ENCODE measurements at places on chromosomes 4 and X. TPM values are rescaled to one million over a fixed set of nuclear protein-coding genes. Genes with fewer than 3 reads are reported as not detected.

- no peak for DNase-seq
These were observed 30.2 kb upstream of the GNPDA2 start for GRCh38 chr4:44756559-44756958.

DNA sequence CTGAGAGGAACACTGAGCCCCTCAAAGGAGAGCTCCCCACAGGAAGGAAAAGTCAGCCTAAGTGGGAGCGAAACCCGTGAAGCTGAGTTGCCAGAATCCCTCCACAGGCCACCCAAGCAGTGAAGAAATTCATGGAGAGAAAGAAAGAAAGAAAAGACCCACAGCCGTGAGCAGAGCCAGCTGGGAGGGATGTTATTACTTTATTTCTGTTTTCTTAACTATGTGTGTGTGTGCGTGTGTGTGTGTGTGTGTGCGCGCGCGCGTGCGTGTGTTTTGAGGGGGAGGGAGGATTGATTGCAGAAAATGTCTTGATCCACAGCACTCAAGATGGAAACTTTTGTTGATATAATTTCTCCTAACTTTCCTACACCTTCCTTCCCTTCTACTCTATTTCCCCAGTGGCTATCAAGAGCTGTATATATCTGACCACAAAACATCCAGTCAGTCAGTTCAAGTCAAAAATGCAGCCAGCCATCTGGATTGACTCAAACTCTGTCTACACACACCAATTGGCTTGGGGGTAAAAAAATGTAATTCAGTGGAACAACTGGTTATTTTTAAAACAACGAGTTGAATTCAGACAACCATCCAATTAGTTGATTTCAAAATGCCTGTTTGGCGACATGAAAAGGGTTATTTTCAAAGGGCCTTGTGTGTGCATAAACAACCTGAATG is 13.8 kb upstream of the GPC3 start:
- DNase-seq: no peak

PRRG1 gene
- 15.6 TPM for total RNA-seq

GRCh38 chr4:14877246-14878225 is 124.7 kb upstream of the CPEB2 start:
- no peak for DNase-seq

GRCh38 chr4:94441838-94442237 is 9.9 kb upstream of the PDLIM5 start:
- DNase-seq: no peak

GRCh38 chr4:71216316-71216959 is 122.4 kb upstream of the SLC4A4 start:
- no peak for DNase-seq

SLC2A9 gene
- 10.4 TPM for total RNA-seq

- DNase-seq: no peak
These were observed 5.1 kb upstream of the MYOZ2 start for GRCh38 chr4:119130365-119131065.

DNA sequence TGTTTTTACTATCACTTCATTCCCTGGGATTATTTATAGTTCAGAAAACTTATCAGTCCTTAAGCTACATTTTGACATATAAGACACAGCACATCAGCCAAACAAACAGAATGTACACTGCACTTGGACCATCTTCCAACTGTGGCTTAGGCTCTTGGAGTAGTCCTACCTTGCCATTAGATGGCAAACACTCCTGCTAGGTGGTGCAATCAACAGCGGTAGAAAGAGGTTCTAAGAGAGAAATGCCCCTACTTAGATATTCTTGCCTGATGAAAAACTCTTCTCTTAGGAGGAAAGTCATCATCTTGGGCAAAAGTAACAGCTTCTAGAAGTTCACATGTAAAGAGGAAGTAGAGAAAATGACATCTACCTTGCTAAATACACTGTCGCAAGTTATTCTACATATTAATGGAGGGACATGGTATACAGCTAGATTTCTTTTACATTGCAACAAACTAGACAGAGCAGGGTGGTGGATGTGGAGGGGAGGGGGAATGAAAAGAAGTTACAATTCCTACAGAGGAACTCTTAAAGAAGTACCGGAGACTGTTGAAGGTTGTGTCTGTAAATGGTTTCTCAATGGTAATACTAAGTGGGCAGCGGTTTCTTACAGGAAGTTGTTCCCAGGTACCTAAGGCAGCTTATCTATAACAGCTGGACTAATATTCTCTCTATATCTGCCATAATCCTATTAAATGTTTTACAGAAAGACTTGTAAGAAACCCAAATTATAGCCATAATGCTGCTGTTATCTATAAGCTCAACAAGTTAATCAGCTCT is 8.1 kb upstream of the STPG2 start:
- no peak for DNase-seq

GRCh38 chrX:70432936-70433847 is 10.1 kb downstream of the GDPD2 start:
- DNase-seq: no peak

PCDH18 gene
- total RNA-seq: 227 TPM

DNA sequence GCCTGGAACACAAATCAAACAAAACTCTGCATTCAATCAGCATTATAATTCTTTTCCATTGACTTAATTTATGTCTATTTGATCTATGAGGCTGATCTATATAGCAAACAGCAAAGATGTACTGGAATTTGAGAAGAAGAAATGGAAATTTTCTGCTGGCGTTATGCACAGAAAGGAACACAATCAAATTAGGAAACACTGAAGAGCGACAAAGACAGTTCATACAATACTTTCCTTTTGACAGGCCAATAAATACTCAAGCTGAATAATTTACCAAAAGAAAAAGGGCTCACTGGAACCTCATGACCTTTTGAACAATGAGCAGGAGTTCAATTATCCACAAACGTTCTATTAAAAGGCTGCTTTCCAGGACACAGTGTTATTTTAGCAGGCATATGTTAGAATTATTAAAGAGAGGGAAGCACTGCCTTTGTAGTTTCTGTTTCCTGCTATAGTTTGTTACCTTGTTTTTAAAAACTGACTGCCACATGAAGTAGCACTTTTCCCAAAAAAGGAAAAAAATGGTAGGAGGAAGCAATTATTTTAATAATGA is 8.1 kb downstream of the PDHA2 start:
- DNase-seq: no peak

GRCh38 chrX:130482871-130483270 is 81.1 kb downstream of the RBMX2 start:
- no peak for DNase-seq

DNA sequence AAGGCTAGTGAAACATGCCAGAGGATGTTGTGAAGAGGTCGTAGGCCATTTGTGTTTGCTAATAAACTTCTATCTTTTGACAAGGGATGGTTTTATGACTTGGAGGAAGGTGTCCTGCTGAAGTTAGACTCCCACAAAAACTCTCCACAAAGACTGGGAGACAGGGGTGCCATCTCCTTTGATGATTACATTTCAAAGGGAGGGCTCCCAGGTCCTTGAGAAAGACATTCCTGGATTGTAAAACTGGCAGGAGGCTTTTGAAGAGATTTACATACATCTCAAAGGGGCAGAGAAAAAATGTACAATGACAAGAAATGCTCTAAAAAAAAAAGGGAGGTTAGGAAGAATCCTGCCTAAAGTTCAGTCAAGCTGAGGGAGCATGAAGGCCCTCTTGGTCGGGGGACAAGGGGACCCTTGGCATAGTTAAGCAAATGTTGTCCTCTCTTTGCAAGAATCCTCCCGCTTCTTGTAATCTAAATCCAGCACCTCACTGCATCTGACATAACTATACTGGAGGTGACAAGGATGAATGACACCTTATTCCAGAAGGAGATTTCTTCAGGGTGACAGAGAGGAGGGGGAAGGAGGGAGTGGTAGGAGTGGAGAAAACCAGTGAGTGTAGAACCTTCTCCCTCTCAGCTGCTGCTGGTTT is 41.1 kb upstream of the MGST2 start:
- no peak for DNase-seq

CXCR3 gene
- total RNA-seq: not detected

RAB41 gene
- total RNA-seq: not detected

- no peak for DNase-seq
These were observed 763.6 kb upstream of the AGA start for GRCh38 chr4:178205826-178206225.

PPARGC1A gene
- 6.2 TPM for total RNA-seq

BCOR gene
- 26.5 TPM for total RNA-seq

DNA sequence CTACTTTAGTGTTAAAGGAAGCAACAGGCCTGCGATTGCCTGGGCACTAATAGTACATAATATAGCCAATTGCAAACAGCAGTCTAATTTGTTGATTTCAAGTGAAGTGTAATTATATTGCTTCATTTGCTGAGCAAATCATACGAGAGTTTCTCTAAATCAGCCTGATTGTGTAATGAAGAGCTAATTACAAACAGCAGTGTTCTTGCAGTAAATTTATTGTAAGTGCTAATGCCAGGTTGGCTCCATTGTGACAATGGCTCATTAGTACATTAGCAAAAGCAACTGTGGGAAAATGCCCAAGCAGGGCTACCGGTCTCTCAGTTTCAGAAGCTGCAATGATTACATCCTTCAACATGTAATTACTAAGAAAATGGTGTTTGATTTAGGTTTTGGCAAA is 591.5 kb downstream of the GALNTL6 start:
- DNase-seq: no peak

- DNase-seq: no peak
These were observed 738.3 kb upstream of the FRG1 start for GRCh38 chr4:189202182-189202868.

DNA sequence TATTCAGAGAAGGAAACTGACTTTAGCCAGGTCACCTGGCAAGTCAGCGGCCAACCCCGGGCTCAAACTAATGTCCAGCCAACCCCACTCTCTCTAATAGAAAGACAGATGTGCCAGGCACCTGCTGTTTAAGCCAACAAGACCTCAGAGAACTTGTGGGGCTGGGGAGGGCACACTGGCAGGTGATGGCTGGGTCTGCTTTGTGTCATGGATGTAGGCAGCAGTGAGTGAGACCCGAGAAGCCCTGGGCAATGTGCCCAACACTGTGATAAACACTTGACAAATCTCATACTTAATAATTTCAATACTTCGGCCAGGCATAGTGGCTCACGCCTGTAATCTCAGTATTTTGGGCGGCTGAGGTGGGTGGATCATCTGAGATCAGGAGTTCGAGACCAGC is 9.0 kb upstream of the CD99L2 start:
- DNase-seq: no peak

DNA sequence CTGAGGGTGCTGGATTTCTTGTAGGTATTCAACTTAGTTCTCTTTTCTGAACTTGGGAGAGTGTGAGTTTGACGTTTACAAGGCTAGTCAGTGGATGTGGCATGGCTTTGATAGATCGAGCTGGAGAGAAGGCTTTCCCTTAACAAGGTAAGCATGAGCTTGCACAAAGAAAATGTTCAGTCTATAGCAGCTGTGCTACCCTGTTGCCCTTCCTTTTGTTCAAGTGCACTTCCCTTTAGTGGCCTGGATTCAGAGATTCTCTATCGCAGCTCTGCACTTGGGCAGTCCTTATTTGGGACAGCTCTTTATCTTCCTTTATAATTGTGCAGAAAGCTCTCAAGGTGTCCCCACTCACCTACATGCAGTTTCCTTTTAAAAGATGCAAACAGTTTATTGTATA is 198.0 kb downstream of the ARHGAP24 start:
- no peak for DNase-seq

GABRG1 gene
- 0.11 TPM for total RNA-seq

DNA sequence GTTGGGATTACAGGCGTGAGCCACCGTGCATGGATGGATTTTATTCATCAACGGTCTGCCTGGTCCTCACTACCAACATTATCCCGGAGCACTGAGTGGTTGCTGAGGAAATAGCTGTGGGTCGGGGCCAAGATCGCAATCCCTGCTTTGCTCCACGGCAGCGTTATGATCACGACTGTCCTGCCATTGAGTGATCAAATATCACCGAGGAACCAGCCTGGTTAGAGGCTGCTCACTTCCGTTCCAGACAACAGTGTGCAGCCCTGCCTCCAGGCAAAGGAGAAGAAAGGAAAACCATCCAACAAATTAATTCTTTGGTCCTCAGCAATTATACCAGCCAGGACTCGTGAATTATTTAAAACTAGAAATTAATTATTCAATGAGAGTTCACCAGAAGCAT is 70.6 kb upstream of the TBL1X start:
- DNase-seq: no peak

DNA sequence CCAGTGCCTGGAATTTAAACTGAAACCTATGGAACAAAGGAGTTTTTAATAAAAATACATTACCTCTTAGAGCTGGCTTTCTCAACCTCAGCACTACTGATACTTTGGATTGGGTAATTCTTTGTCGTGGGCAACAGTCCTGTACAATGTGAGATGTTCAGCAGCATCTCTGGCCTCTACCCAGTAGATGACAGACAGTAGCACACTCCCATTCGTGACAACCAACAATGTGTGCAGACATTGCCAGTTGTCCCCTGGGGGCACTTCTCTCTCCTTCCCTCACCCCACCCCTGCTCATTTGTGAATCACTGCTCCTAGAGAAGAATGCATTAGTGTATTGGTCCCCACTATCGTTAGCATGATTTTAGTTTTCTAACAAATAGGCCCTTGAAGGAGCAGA is 16.2 kb downstream of the GPAT3 start:
- no peak for DNase-seq

RBM47 gene
- 18.6 TPM for total RNA-seq

ARSH gene
- total RNA-seq: 0.32 TPM
